Sigmoid colon (tissue), 7 donors: ENCODE measurements at places on chromosomes 1 and 21. TPM values are rescaled to one million over a fixed set of nuclear protein-coding genes. Genes with fewer than 3 reads are reported as not detected.

Gene KRTAP24-1
- not detected for polyA plus RNA-seq

DNA sequence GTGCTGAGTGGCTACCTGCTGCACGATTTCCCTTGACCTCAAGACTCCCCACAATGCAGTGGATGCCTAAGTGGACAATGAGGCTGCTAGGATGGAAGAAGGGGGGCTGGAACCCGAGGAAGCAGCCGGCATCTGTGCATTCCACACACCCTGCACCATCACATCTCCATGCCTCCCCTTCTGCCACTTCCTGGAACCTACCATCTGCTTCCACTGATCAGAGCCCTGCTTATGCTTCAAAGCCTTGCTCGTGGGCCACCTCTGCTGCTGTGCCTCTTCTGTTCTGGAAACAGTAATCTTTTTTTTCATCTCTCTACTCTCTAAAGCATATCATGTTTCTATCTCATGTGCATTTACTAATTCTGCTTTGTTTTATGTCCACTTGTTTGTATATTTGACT is 66.2 kb upstream of the WDR26 start:
- DNase-seq: no peak

GRCh38 chr1:54559111-54559548 is 11.1 kb downstream of the ACOT11 start:
- DNase-seq: no peak

- peak; percentile 43 for DNase-seq
Measured at GRCh38 chr1:29451368-29451892, 215.1 kb downstream of the PTPRU start.

DNA sequence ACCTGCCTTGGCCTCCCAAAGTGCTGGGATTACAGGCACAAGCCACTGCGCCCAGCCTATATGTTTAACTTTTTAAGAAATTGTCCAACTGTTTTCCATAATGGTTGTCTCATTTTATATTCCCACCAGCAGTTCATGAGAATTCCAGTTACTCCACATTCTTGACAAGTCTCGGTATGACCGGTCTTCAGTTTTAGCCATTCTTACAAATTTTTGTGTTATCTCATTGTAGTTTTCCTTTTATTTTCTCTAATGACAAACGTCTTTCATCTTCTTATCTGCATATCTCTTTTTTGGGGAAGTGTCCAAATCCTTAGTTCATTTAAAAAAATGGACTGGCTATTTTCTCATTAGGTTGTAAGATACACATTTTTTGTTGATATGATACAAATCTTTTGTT is 132.5 kb downstream of the HS2ST1 start:
- no peak for DNase-seq

DNA sequence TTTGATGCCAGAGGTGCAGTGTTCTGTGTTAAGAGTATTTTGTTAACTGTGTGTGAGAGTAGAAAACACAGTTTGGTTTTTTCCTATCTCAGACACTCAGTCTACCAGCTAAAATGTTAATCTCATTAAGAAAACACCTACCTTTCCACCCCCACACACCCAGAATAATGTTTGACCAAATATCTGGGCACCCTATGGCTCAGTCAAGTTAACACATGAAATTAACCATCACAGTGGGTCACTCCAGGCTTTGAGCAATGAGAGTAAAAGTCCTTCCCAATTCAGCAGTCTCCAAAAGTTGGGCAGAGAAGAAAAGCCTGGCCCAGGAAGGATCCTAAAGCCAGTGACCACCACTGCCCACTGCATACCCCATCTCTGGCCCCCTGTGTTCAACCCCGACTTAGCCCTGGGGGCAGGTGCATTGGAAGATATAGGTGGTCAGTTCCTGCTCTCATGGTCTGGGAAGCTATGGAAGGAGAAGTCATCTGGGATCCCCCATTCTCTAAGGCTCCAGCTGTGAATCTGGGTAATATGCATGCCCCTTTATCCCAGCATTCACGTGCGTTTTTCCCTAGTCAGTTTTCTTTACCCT is 50.2 kb upstream of the CSF3R start:
- DNase-seq: peak; percentile 8

DNA sequence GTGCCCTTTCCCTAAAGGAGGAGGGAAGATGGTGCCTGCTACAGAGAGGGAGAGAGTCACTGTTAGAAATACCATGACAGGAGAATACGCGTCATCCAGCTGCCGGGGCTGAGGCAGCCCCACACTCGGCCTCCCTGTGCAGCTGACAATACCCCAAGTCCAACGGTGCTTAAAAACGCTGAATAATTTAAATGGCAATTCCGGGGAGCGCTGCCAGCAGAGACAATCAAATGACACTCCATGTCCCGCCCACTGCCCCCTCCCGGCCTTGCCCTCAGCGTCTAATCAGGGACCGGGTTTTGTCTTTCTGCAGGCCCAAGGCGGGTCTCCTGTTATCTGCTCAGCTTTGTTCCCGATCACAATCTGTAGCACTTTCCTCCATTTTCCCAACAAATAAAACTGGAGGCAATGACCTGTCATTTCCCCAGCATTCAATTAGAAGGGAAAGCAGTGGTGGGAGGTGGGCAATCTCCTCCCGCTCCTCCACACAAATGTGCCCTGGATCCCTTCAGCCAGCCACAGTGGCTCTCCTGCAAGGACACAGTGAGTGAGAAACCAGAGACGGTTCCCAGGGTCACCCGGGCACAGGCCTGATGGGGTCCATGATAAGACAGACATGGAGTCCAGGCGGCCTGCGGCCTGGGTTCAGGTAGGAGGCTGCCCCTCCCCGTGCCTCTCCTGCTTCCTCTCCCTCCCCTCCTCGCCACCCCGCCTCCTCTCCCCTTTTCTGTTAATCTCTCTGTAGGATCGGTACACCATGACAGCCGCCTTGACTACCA is 42.7 kb upstream of the AJAP1 start:
- DNase-seq: no peak

Gene WNT2B
- polyA plus RNA-seq: 3.2 TPM

GRCh38 chr1:56921479-56921878 is 44.3 kb downstream of the C8B start:
- no peak for DNase-seq

Gene SH2D5
- polyA plus RNA-seq: not detected

- peak; percentile 100 for DNase-seq
Measured at GRCh38 chr1:2133039-2133878, 61.3 kb downstream of the FAAP20 start.
